ENCODE measurements at places on chromosomes 3 and 15.

- no peak for DNase-seq
Measured at GRCh38 chr15:41922353-41922752, 28.5 kb upstream of the SPTBN5 start.

- no peak for DNase-seq
Measured at GRCh38 chr3:135641761-135642160, 323.8 kb upstream of the PPP2R3A start.

DNA sequence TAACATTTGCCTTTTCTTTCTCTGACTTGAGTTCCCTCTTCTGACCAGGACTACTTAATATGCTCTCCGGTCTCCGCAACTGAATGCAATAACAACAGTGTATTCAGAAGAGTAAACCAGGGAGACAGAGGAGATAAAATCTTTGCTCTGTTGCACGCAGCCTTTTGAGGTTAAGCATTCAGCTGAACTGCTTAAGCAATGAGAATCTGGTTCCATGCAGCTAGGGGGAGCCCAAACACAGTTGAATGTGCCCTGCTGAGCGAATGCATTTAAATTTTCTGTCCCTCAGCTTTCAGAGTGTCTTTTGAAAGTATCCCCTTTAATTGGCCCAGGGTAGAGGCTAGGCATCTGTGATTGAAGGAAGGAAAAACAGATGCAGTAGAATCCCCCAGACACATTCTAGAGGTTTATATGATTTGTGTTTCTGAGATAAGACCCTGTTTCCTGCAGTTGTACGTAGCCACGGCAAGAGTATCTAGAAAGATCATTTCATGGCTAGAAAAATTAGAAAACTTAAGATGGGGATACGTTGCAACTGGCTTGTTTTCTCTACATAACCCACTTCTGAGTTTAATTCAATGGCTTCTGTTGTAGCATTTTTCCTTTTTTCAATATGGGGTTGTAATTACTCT lies 309.6 kb downstream of the TUSC7 start:
- peak; percentile 66 for DNase-seq

- DNase-seq, result no peak
Measured at GRCh38 chr3:65961128-65961527, 77.6 kb downstream of the MAGI1 start.

DNA sequence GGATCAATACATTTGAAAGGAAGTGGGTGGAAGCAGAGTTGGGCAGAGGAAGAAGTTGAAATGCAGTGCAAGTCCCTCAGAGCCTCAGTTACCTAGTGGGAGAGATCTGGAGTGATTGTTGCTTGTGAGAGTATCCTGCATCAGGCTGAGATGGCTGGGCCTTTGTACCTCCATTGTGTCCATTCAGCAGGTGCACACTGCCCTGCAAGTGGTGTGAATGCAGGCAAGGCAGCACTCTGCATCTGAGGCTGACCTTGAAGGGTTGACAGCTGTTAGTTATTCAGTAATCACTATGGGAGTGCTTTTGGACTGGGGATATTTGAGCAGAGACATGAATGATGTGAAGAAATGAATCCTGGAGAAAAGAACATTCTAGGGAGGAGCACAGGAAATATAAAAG lies 25.2 kb downstream of the ATP6V1A start:
- no peak for DNase-seq
